ENCODE measurements at places on chromosomes 3 and 15. TPM values are rescaled to one million over a fixed set of nuclear protein-coding genes. Genes with fewer than 3 reads are reported as not detected.

DNA sequence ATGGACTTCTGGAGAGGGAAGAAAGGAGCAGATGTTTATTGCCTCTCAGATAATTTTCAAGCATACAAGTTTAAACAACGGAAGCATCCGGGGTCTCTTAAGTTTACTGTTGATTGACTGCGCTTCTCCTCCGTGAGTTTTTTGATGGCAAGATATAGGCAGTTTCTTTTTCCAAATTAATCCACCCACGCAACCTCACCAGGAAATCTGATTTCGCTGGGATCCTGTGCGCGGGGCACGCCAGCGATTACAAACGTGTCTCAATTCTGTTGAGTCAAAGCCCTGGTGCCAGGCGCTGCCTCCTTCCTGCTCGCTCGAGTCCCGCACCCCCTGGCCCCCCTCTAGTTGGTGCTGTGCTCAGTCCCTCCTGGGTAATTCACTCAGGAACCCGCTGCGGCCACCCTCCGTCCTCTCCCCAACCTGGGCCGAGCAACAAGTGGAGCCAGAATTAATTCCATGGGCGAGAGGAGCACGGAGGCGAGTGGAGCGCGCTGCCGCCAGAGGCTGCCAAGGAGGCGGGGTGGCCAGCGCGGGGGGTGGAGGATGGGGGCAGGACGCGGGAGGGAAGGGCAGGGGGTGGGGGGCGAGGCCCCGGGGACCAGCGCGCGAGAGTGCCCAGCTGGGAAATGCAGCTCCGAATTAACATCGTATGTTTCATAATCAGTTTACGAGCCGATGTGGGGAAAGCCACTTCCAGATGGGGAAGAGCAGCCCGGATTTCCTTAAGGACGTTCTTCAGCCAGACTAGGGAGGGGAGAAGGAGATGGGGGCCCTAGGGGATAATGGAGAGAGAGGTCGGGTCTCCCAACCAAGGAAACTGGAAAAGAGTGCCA is 6.0 kb downstream of the WNT5A start:
- DNase-seq: no peak

LRRC58 gene
- polyA plus RNA-seq: 17.4 TPM

GRCh38 chr15:80942266-80942665 is 47.4 kb downstream of the MESD start:
- DNase-seq: no peak

- no peak for DNase-seq
Measured at GRCh38 chr3:149368674-149369497, 8.6 kb downstream of the TM4SF1 start.

DNA sequence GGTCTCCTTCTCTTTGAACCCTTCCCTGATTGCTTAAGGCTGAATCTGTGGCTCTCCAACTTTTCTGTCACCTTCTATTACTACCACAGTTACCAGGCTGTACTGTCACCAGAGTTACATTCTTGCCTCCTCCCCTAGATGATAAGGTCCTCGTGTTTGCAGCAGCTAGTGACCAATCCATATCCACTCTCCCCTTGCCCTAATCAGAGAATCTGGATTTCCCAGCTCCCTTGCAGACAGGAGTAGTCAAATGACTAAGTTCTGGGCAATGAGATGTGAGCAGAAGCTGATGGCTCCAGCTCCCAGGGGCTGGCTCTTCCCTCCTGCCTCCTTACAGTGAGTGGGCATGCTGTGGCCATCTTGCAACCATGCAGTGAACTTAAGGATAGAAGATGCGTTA is 95.4 kb upstream of the VGLL4 start:
- no peak for DNase-seq

DNA sequence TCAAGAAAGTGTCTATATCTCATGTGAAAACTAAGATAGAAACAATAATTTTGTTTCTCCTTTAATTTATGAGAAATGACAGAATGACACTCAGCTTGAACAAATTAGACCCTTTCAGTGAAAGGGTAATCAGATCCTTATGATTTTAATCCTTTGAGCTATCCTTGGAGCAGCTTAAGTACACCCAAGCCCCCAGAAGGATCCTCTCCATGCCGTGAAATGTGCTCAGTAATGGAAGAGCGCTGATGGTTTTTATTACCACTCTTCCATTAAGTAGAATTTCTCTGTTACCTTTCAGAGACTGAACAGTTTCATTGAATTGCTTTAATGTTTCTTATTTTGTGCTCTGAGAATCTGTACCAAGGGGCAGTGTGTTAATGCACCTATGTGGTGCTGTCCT is 54.3 kb downstream of the HMG20A start:
- no peak for DNase-seq
